Osteocyte (in vitro differentiated cells): ENCODE measurements at places on chromosomes 6 and 20.

DNA sequence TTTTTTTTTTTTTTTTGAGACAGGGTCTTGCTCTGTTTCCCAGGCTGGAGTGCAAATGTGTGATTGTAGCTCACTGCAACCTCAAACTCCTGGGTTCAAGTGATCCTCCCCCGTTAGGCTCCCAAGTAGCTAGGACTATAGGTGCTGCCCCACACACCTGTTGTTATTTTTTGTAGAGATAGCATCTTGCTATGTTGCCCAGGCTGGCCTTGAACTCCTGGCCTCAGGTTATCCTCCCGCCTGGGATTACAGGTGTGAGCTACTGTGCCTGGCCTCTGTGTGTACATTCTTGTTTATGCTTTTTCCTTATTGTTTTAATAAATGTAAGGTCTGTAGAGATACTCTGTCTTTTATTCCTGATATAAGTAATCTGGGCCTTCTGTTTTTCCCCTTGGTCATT lies 14.8 kb downstream of the CD2AP start:
- DNase-seq = no peak

GRCh38 chr6:167232356-167232755 lies 58.8 kb upstream of the UNC93A start:
- no peak for DNase-seq

- DNase-seq = no peak
Observed at GRCh38 chr6:12294851-12295536, 4.8 kb downstream of the EDN1 start.

DNA sequence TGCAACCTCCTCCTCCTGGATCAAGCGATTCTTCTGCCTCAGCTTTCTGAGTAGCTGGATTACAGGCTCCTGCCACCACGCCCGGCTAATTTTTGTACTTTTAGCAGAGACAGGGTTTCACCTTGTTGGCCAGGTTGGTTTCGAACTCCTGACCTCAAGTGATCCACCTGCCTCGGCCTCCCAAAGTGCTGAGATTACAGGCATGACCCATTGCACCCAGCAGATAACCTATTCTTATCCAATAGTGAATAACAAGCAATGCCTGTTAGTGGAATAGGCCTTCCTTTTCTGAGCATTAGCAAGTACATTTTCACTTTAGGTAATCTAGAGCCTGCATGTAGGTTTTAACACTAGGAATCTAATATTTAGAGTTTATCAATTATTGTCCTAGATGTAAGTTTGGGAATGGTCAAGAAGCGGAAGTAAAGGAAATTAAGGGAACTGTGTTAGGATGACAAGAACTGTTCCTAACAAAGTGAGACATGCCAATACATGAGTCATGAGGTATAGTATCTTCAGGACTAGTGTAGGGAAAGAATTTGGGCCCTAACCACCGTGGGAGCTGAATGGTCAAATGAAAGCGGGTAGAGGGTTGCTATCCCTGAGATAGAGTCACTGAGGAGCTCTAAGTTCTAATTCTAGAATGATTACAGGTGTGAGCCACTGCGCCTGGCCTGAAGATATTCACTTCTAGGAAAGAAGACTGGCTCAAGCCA lies 15.0 kb downstream of the BLTP3A start:
- DNase-seq = no peak
